Left colon (tissue), 2 donors: ENCODE measurements at places on chromosomes 1 and 21.

DNA sequence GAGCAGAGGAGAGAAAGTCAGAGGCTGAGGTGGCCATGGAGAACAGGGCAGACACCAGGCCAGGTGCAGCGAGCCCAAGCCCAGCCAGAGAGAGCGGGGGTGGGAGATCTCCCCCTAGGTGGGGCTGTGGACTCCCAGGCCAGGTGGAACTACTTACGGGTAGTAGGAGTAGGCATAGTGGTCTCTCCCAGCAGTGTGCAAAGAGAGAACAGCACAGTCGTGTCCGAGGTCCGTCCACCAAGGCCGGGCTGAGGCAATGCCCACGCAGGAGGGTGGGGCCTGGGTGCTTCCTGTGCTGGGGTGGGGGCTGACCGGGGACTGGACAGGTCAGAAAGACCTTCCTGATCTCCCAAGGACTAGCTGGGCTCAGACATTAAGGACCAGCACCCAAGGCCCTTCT, 263.7 kb downstream of the PTPRU start:
- no peak for DNase-seq

DNA sequence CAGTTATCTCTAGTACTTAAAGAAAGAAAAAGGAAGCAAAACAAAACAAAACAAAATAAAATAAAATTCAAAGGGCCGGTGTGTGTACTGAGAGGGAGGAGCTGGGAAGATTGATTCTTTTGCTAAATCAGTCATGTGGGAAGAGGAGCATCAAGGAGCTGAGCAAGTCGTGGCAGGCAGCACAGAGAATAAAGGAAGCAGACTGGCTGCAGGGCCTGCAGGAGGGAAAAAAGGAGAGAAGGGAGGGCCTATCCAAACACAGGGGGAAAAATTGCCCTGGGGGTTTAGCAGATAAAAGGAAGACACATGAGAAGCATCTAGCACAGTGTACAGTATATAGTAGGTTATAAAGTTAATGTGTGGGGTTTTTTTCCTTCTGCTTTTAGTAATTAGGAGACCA, 27.6 kb downstream of the AGO4 start:
- no peak for DNase-seq

DNA sequence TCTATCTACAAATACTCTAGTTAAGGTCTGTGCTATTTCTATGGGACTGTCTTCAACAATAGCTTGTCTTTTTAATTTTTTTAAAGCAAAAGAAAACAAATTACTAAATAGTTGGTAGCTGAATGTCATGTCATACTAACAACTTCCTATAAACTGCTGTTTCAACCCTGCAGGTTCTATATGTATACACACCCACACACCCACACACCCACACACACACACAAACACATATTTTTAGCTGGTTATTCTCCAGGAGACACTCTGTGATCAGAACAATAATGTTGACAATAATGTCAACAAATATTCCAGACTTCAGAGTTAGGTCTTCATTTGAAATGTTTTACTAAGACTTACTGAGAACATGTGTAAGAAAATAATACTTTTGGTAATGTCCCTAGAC, 66.7 kb downstream of the AK5 start:
- no peak for DNase-seq

GRCh38 chr1:234214129-234214910, 158.9 kb upstream of the COA6 start:
- no peak for DNase-seq

DNA sequence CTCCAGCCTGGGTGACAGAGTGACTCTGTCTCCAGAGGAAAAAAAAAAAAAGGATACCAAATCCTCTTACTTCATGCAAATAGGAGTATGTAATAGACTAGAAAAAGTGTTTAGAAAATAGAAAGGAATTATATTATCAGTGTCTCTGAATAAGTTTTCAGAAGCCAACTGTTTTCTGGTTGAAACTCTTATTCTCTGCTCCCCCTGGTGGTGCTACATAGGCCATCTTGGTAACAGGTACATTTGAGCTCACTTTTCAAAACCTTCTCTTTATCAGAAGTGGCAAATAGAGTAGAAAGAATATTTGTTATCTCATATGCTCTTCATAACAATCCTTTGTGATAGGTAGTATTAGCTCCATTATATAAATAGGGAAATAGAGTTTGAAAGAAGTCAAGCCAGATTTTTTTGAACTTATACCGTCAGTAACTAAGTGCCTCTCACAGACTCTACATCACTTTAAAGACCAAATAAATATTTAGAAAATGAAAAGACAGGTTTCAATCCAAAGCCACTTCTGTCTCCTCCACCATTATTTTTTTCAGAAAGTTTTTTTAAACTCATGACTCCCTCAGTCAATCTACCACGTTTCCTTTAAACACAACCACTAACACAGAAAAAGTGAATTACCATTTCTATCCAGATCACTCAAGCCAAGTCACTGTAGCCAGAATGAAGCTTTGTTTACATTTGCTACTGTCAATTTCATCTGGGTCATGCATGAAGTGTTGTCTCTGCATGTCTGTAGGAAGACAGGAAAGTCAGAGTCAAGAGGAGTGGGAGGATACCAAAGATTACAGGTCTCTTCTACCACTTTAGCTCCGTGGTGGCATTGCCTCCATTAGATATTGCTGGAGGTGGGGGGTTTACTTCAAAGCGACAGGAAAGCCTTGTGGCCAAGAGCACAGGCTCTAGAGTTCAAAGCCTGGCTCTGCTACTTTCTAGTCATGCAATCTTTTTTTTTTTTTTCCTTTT, 45.6 kb downstream of the IL23R start:
- peak; percentile 29 for DNase-seq

DNA sequence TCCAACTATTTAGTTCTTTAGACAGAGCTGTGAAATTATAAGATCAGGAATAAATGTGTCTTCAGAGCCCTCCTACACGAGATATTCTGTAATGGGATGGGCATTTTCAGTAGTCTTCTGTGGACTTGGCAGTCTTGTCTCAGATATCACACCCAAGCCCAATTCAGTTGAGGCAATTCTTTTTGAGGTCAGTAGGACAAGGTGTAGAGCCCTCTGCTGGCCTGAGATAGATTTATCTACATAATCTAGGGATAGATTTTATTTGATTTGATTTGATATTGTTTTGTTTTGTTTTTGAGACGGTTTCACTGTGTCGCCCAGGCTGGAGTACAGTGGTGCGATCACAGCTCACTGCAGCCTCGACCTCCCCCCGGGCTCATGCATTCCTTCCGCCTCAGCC, 77.5 kb downstream of the FMN2 start:
- no peak for DNase-seq

DNA sequence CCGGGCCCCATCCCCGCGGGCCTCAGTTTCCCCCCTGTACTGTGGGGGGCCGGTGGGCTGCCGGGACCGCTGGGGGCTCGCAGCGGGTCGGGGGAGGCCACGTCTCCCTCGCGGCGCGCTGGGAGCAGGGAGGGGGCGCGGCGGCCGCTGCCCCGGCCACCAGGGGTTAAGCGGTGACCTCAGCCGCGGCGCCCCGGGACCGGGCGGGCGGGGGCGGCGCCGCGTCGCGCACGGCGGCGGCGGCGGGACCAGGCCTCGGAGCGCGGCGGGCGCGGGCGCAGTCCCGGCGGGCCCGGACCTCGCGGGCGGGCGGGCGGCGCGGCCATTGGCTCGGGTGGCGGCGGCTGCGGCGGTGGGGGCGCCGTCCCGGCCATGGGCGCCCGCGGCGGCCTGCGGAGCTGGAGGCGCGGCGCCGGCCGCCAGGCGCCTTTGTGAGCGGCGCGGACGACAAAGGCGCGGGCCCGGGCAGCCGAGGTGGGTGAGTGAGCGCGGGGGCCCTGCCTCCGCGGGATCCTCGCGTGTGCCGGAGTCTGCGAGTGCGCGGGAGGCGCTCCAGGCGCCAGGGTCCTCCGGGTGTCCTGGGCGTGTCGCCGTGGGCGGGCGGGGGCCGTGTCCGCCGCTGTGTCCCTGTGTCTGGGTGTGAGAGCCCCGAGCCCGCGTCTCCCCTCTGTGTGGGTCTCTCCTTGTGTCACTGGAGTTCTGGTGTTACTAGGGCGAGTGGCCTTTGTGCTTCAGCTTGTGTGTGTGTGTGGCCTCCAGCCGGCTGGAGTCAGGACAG, at the start of gene ARHGEF10L:
Gene ARHGEF10L (plus strand): TSS at position 222 of the 778 bp plus-strand sequence. CDS start 40,898 bp downstream, outside the sequence.
- DNase-seq: no peak

DNA sequence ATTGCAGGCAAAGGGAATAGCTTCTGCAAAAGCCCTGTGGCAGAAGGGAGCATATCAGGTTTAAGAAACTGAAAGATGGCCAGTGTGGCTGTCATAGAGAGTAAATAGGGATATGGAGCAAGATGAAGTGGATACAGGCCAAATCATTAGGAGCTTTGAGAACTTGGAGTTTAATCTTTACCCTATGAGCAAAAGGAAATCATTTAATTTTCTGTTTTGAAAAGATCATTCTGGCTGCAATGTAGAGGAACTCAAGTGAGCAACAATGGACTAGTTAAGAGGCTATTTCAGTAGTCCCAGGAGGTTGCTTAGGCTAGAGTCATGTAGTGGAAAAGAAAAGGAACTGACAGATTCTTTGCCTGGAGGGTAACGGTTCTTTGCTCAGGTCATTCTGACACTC, 47.2 kb downstream of the RAP1A start:
- DNase-seq: no peak

DNA sequence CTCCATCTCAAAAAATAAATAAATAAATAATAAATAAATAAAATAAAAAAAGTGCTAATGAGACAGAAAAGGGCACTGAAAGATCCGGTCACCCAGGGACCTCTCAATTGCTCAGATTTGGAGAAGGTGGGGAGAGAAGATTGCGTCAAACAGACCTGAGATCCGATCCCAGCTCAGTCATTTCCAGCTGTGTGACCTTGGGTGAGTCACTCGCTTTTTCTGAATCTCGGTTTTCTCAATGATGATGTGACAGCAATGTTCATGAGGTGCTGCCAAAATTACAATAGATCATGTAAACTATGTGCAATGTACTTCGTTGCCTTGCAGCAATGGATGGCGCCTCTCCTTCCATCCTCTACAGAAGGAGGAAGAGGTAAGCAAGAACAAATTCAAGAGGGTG, 11.1 kb upstream of the MEF2D start:
- no peak for DNase-seq

DNA sequence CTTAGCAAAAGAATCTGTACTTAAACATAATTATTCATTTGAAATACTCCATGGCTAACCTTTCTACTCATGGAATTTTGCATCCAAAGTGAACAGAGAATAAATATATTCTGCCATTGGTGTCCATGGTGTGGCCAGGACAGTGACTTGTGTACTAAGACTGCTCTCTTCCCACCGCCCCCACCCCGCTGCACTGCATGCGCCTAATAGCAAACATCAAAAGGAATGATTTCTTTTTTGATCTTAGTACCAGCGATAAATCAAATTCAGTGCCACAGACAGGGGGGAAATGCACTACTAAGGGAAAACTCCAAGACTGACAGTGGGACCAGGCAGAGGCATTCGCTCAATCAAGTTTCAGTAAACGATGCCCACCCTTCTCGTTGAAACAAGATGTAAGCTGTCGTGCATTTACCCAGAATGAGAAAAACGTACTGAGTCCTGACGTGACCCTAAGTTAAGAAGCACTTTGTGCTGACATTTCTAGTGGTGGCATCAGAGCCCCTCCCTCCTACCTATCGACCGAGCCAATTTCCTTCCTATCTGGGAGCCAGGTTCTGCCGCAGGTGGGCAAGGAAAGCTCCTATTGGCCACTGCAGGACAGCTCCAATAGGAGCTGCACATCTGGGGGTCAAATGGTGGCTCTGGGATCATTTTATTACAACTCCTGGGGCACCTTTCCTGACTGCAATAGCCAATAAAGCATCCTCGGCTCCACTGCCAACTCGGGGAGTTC, 12.5 kb downstream of the ESRRG start:
- DNase-seq: no peak
